AG09309 (cell line): ENCODE measurements at places on chromosomes 7 and 10.

GRCh38 chr10:123027861-123028260, 19.1 kb downstream of the ACADSB start:
- DNase-seq, result peak; percentile 7

DNA sequence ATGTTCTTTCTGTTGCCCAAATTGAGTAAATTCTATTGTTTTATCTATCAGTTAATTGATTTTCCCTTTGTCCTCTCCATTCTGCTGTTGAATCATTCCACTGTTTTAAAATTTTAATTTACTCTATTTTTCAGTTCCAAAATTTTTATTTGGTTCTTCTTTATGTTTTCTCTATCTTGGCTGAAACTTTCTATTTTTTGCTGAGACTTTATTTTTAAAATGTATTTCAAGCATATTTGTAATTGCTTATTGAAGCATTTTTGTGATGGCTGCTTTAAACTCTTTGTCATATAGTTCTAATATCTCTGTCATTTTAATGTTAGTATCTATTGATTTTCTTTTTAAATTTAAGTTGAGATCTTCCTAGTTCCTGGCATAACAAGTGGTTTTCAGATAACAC, 60.5 kb downstream of the OR13A1 start:
- DNase-seq, result no peak

- peak; percentile 40 for DNase-seq
These were observed 3.1 kb upstream of the CAPZA2 start for GRCh38 chr7:116859323-116859722.

DNA sequence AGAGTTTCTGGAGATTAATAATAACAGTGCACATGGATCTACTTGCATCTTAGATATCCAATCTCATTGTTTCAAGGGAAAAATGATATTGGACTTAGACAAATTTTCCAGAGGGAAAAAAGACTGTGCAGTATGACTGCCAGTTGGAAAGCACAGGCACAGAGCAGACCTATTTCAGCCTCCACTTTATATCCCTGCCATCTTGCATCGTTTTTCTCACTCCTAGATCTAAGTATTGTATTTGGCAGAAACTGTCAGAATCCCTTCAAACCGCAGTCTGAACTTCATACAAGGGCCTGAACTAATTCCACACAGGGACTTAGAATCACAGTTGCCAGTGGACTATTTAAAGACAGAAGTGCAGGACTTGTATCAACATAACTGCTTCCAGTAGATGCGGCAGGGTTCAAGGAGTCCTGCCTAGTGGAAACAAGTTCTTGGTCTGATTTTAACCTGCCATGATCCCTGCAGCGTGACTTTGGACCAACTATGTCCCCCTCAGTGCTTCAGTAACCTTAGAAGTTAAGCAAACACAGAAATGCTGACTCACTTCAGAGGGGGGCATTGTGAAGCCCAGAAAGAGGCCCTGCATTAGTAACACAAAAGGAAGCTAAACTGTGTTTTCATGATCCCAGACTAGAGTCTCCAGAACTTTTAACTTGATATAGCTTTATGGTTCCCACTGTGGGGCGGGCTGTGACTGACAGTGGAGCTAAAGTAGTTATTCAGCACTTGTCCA, 95.7 kb upstream of the PALS2 start:
- peak; percentile 55 for DNase-seq

- no peak for DNase-seq
These were observed 226.5 kb upstream of the HPS1 start for GRCh38 chr10:98673171-98673782.

GRCh38 chr10:310371-310770, 175.1 kb downstream of the ZMYND11 start:
- DNase-seq, result no peak

GRCh38 chr10:30862486-30862885, 169.2 kb downstream of the ZNF438 start:
- DNase-seq, result peak; percentile 86

GRCh38 chr7:8177109-8177933, 84.6 kb downstream of the ICA1 start:
- DNase-seq, result no peak

DNA sequence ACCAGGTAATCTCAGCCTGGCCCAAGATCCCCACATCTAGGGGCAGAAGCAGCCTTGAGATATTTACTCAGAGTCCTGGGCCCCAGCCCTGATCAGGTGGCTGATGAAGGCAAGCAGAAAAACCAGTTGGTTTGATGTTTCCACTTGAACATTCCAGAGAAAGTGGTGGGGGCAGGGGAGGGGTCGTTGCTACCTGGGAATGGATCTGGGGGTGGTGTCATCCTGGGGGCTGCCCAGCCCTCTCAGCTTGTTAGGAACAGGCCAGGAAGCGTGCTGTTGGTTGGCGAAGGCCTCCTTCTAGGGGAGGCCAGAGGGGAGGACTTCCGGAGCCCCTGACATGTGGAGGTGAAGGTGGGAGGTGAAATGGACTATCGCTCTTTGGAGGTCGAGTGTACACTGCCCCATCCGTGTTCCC, 3.7 kb upstream of the ABHD11 start:
- no peak for DNase-seq

- no peak for DNase-seq
These were observed 35.6 kb downstream of the SRPK2 start for GRCh38 chr7:105352901-105353668.

- DNase-seq, result no peak
These were observed 59.7 kb downstream of the NRF1 start for GRCh38 chr7:129671266-129671665.

GRCh38 chr7:117386110-117386706, 41.1 kb downstream of the ASZ1 start:
- peak; percentile 11 for DNase-seq

- DNase-seq, result no peak
These were observed 17.9 kb upstream of the CLEC2L start for GRCh38 chr7:139505563-139505962.

- DNase-seq, result no peak
These were observed 184.5 kb downstream of the ADK start for GRCh38 chr10:74335501-74335900.

- DNase-seq, result no peak
These were observed 9.7 kb upstream of the SLC16A9 start for GRCh38 chr10:59719374-59719773.

DNA sequence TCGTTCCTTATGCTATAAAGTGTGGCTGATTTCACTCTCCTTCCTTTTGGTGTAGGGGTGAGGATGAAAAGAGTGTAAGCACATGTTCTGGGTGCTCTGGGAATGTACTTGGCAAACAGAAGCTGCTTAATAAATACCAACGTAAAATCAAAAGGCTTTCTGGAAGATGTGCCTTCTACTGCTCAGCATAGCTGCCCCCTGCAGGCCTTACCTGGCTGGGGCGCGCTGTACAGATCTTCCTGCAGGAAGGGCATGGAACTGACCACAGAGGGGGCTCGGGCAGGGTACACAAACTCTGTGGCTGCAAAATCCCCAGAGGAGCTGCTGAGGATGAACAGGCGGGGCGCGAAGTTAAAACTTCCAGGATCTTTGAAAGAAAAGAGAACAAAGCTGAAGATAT, 169.4 kb downstream of the SVIL start:
- DNase-seq, result no peak

DNA sequence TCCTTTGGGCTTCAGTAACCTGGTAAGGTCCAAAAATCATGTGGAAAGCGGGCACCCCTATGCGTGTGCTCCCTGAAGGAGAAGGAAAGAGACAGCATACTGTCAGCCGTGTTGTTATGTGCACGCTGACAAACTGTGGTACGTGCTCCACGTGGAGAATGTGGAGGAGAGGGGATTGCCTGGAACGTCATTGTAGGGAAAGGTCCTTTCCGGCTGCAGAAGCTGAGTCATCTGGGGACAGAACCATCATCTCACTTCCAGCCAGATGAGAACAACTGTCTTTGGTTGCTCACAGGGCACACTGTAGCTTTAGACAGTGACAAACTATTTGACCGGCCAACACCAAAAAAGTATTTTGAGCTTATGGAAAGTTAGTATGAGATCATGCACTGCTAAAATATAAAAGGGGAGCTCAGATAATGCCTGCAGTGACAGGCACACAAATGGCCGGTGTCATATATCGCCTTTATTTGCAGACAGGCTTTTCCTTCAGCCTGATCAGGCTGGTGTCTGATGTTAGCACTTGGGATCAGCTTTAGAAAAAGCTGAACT, 38.8 kb upstream of the GRB10 start:
- DNase-seq, result no peak

DNA sequence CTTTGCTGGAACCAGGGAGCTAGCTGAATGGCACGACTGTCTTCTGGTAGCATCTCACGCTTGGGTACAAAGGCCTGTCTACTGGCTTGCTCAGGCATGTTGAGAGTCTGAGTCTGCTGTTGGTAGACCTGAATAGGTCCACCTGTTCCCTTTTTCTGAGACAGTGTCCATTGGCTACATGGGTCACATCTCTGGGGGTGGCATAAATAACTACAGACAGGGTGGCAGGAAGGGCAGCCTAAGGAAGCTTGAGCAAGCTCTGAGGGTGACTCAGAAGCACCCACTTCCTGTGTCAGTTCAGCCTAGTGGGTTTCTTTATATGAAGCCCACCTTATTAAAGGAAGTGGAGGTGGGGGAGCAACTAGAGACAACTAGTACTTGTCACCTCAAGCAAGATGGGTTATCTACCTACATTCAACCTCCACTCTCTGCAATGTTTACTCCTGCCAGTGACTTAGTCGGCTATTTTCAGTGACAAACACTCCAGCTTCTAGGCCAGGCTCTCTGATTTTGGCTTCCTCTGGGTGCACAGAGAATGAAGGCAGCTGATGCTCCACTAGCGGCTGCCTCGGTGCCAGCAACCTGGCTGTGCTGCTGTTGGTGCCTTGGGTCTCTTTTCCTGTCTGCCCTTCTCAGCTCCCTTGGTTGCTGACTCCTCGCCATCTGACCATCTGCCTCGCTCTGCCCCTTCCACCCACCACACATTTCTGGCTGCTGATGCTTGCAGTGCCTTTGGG, 5.7 kb upstream of the ZYX start:
- DNase-seq, result no peak

- DNase-seq, result no peak
These were observed 99.0 kb downstream of the ADRA2A start for GRCh38 chr10:111175787-111176186.
